CD4-positive, alpha-beta memory T cell (primary cell): ENCODE measurements at places on chromosomes 3 and 15.

- DNase-seq = no peak
Observed at GRCh38 chr3:13479332-13479581, 849 bp upstream of the HDAC11 start.

DNA sequence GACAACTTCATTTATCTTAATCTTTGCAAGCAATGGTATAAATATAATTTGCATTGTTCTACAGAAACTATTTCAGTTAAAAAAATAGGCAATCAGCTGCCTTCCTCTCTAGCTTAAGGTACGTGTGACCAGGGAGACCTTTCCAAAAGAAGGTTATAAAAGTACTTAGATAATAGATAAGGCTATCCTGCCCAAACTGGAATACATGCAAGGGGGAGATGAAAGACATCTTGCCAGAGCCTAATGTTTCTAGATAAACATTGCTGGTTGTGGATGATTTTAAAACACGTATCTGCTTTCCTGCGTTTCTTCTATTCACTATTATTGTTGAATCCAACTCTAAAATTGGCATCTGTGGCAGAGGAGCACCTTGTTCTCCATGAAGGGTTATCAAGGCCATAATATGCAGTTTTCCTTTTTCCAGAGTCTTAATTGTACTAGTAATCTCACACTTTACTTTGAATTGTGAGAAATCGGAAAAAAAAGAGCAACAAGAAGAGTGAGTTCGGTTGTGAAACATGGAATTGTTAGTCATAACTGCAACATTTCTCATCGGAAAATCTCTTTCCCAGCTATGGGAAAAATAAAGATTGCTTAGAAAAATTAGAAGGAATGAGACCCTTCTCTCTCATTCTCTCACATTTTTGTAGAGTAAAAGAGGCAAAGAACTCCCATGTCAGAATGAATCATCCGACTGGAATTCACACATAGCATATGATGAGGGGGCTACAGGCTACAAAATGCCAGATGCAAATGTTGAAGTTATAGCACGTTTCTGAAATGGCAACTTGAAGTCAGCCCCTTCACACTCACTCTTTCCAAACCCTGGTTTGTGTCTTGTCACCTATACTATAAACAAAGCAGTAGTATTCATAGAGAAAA, 936.1 kb upstream of the NR2F2 start:
- no peak for DNase-seq

DNA sequence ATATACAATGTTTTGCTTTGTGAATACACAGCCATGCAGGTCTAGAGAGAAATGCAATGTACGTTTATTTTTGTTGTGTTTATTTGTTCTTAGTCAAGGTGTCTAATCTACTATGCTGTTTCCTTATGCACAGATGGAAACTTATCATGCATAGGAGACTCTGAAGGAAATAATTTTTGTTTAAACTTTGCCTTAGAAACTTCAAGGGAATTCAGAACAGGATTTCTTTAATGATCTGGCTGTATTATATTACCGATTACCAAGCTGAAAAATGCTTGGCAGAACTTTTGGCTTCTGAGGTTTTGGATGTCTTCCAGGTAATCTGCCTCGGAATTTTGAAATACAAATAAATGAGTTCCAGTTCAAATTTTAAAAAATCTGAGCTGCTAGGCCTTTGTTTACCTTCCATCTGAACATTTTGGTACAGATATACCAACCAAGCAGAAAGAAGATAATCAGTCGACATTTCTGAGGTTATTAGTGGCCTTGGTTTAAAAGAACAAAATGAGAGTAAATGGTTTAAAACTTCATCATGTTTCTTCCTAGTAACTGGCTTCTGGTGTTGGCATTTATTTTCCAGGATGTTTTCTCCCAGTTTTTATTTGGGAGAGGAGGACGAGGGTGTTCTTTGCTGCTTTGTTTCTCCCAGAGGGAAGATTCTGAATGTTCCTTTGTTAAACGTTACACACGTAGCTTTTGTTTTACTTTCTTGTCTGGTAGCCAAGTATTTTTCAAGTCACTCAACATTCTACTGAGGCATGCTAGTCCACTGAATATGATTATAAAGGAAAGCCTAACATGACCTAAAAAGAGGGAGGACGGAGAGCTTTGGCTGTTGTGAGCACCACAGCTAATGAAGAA, 421.8 kb upstream of the TBL1XR1 start:
- no peak for DNase-seq

DNA sequence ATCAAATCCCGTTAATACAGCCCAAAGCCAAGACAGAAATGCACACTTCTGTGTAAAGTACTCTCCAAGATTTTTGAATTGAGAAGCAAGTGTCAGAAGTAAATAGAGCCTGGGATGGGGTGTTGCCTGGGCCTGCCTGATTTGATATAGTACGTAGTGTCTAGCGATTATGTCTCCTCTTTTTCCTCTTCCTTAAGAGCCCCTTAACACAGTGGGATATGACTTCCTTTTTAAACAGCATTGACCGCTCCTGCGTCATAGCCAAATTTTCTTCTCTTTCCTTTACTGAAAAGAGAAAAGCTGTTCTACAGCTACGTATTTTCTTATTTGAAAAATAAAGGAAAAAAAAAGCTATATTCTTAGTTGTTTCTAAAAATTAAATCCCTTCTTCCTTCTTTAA, 97.7 kb downstream of the PLCL2 start:
- no peak for DNase-seq

DNA sequence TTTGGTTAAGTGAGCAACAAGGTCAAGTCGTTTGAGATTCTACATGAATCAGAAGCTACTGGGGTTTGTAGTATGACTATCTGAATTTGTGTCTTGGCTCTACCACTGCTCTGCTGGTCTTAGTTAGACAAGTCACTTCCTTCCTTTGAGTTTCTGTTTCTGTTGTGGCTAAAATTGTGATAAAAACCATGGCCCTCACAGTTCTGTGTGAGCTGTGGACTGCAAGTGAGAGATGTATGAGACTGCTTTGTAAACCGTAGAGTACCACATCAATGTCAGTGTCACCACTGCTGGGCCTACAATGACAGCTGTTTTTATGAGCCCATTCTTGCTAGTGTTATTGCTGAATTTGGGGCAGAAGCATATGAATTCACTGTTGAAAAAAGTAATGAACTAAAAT, 32.7 kb downstream of the RARB start:
- no peak for DNase-seq

DNA sequence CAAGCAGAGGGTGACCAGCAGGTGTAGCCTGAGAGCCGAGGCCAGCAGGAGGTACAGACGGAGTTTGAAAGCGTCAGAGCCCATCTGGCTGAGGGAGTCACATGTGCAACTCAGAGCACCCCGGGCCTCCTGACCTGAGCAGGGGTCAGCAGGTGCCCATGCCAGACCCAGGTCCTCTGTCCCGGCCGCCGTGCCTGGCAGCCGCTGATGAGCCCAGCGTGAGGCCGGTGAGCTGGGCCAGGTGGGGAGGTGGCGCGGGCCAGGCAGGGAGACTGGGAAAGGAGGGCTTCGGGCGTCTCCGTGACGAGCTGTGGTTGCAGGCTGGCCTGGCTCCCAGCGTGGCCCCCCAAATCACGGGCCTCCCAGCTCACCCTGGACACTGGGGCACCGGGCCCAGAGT, 130.9 kb downstream of the CHSY1 start:
- no peak for DNase-seq
